ENCODE measurements at places on chromosomes 4 and X.
A peak's percentile ranks its signal among the peaks of the same experiment; 100 is the strongest.

- H3K27ac ChIP-seq, result no peak overlapping the region
- H3K27me3 ChIP-seq, result no peaks in the 10 kb centered on the region
- no peak for DNase-seq
- H3K4me1 ChIP-seq, result no peaks in the 10 kb centered on the region
- no peak overlapping the region for H3K4me3 ChIP-seq
- no peaks in the 10 kb centered on the region for H3K36me3 ChIP-seq
These were observed 1609.1 kb downstream of the C4orf33 start for GRCh38 chr4:130705023-130705422.

DNA sequence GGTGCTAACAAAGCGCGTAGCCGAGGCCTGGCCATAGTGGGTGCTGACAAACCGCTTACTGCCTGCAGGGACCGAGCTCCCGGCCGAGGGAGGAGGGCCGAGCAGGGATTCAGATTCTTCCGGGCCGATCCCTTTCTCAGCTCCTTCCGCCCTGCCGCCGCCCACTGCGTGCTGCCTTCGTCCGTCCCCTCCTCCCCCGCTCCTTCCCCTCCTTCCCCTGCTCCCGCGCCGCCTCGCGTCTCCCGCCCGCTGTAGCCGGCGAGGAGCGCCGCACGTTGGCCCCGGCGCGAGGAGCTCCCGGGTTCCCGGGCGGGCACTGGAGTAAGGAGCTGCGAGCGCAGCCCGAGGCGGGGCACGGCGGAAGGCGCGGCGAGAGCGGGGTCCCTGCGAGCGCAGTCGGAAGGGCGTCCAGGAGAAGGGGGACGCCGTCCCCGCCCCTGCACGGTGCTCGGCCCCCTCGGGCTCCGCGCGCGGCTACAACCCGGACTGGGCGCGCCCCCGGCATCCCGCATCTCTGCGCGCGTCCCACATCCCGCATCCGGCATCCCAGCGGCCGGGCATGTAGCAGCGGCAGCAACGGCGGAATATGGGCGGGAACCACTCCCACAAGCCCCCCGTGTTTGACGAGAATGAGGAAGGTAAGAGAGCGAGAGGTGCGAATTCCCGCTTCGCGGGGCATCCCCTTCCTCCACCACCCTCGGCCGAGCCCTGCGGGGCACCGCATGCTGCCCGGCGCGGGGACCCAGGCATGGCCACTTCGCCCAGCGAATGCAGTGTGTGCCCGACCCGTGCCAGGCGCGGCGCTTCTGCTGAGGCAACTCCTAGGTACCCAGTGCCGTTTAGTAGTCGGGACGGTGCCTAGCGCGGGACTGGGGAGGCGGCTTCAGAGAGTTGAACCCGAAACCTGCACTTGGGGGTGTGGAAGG is at the start of gene STK32B:
Gene STK32B, plus strand, starts transcription at position 203 of the 926 bp plus-strand sequence.
- peaks cover 11% of the 10 kb centered on the region for H3K4me1 ChIP-seq
- H3K36me3 ChIP-seq, result no peaks in the 10 kb centered on the region
- peak; percentile 34 for DNase-seq
- peak within 1 kb of the TSS; percentile 61 for H3K4me3 ChIP-seq

DNA sequence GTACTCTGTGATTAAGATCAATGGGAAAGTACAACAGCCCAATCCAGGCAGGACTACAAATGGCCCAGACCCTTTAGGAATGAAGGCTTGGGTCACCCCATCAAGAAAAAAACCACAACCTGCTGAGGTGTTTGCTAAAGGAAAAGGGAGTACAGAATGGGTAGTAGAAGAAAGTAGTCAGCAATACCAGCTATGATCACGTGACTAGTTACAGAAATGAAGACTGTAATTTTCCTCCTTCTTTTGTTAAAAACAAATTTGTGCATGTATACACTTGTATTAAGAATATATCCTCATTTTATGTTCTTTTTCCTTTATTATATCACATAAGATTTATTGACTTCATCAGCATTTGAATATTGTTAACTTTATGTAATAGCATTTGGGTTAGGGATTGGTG is 160.1 kb upstream of the TBX22 start:
- no peak for DNase-seq
- H3K36me3 ChIP-seq, result no peaks in the 10 kb centered on the region
- no peak overlapping the region for H3K27ac ChIP-seq
- H3K4me3 ChIP-seq, result no peak overlapping the region

DNA sequence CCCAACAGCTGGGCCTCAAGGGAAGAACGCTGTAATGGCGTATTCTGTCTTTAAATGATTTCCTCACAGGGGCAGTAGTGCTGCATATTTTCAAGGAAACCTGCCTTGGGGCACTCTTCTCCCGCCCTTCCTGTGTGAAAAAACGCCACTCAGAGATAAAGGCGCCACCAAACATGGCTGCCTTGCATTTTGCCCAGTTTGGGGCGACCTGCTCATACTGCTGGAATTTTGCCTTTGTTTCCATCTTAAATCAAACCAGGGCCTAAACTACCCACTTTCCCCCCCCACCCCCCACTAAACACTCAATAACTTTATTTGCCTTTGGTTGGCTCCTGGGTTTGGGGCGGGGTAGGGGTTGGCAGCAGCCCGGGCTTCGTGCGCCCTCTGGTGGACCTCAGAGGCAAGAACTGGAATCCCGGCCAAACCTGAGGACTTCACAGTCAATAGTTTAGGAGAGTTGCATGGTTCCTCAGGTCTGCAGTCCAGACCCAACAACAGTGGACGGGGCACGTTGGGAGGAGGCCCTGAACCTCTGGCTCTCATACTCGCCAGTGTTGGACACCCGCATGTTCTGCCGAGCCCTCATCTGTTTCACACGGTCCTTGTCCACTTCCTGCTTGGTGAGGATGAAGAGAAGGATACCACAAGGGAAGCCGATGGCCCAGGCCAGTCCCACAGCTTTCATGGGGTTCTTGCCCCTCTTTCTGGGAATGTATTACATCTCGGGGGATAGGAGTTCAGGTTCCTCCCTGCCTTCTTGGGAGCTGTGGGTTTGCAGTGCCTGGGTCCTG is 220.1 kb upstream of the STK26 start:
- no peaks in the 10 kb centered on the region for H3K36me3 ChIP-seq
- DNase-seq, result peak; percentile 81
- H3K4me3 ChIP-seq, result peak overlapping the region; percentile 72
- peaks cover 4% of the 10 kb centered on the region for H3K27me3 ChIP-seq
- H3K4me1 ChIP-seq, result peaks cover 11% of the 10 kb centered on the region
- H3K27ac ChIP-seq, result peak overlapping the region; percentile 74

- no peaks in the 10 kb centered on the region for H3K36me3 ChIP-seq
- H3K4me1 ChIP-seq, result peaks cover 7% of the 10 kb centered on the region
- no peak overlapping the region for H3K27ac ChIP-seq
- H3K27me3 ChIP-seq, result no peaks in the 10 kb centered on the region
These were observed 88.1 kb downstream of the MGST2 start for GRCh38 chr4:139753686-139754085.

DNA sequence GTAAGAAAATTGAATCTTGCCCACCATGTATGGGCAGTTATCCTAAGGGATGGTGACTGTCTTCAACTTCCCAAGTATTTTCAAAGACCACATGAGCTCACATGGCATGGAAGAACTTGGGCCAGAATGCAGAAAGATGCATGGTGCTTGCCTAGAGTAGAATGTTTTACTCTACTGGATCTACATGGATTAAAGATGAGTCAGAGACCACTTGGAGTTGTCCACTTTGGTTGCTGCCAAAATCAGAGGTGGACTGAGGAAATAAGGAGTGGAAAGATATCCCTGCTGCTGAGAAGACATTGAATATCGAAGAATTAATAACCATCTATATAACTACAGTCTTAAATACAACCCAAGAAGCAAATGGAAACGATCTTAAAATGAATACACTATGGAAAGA is 498.1 kb downstream of the NLGN4X start:
- no peaks in the 10 kb centered on the region for H3K27me3 ChIP-seq
- no peak overlapping the region for H3K4me3 ChIP-seq
- no peaks in the 10 kb centered on the region for H3K36me3 ChIP-seq
- H3K4me1 ChIP-seq, result no peaks in the 10 kb centered on the region

DNA sequence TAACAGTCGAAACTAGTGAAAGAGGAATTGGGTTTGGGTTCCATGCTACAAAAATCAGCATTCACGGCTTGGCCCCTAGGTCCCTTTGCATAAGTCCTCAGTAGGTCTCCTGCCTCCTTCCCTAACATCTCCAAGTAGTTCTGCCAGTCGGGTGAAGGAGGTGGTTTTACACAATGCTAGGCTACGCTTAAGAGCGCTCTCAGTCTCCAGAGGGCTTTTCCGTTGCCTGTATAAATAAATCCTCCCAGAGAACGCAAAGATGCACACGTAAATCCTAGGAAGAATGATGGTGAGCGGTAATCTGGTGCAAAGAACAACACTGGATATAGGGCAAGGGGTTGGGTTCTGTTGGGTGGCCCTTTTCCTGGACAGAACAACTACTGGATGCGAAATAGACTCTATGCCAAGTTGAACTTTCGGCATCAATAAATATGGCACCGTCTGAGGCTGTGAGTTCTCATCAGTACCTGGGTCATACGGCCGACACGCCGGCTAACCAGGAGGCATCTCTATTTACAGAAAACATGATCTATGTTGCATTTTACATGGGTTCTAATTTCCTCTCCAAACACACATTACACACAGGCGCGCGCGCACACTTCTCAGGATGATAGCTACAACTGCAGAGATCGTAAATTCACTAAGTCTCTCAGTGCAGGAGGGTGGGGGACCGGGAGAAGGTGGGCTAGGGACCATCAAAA is 1.3 kb downstream of the CAMK2D start:
- DNase-seq, result peak; percentile 64
- peak overlapping the region; percentile 88 for H3K4me3 ChIP-seq
- H3K4me1 ChIP-seq, result peaks cover 54% of the 10 kb centered on the region
- peaks cover 58% of the 10 kb centered on the region for H3K36me3 ChIP-seq
- H3K27ac ChIP-seq, result peak overlapping the region; percentile 96

DNA sequence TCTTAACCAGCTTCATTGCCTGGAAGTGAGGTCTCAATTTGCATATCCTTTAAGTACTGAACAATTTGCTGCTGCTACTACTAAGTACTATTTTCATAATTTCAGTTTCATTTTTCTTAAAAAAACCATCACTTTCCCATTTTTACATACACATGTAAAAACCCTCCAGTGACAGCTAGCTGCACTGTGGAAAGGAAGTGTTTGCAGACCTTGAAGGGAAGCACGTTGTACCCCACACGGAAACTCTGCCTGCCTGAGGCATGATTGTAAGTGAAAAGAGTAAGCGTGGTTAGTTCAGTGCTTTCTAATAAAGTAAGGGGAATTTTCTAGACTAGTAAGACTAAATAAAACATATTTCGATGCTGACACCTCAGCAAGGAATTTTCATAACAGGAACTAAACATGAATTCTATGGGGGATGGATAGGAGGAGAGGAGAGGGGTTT is 103.6 kb downstream of the RAPGEF2 start:
- peak overlapping the region; percentile 60 for H3K4me3 ChIP-seq
- peak overlapping the region; percentile 92 for H3K27ac ChIP-seq
- no peaks in the 10 kb centered on the region for H3K27me3 ChIP-seq
- H3K36me3 ChIP-seq, result peaks cover 15% of the 10 kb centered on the region
- peak; percentile 42 for DNase-seq

DNA sequence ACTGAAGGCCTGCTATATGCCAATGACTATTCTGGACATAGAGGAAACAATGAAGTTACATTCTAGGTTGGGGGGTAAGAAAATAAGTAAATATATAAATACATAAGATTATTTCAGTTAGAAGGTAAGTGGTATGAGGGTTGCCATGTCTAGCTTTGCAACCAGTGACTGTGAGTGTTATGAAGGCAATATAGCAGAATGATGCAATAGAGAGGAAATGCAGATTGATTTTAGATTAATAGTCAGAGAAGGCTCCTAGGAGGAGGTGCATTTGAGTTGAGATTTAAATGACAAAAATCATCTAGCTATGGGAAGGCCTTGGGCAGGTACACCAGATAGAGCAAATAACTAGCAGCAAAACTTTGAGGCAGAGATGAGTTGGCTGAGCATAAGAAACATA is 243.2 kb downstream of the FBXO8 start:
- no peaks in the 10 kb centered on the region for H3K36me3 ChIP-seq
- no peak overlapping the region for H3K27ac ChIP-seq
- H3K27me3 ChIP-seq, result no peaks in the 10 kb centered on the region
- no peaks in the 10 kb centered on the region for H3K4me1 ChIP-seq
- H3K4me3 ChIP-seq, result no peak overlapping the region

DNA sequence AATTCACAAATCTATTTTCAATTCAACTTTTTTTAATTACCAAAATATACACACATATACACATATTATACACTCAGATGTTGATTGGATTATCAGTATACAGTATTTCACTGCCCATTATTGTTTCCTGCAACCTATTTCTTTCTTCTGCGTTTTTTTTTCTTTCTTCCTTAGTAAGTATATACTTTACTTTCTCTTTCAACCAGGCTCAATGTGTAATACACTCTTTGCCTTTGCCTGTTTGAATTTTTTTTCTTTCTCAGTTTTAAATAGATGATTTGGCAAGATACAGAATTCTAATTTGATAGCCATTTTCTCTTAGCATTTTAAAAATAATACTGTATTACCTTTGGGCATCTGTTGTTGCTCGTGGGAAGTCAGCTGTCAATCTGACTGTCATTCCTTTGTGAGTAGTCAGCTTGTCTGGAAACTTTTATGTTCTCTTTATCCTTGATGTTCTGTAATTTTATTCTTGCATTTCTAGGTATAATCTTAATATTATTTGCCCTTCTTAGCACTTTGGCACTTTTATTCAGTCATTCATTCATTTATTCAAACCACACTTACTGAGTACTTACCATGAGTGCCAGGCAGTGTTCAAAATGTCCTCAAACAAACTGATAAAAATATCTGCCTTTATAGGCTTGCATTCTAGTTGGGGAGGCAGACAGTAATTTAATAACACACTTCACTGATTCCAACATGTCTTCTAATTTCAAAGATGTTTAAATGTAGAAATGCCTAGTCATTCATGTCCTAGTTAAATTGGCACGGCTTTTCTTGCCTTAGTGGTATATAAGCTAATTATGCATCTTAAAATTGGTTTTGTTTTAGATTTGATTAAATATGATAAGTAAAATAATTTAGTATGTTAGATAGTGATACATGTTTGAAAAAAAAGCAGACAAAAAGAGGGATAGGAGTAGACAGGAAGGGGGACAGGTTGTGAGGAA is 3.7 kb downstream of the USP38 start:
- peaks cover 55% of the 10 kb centered on the region for H3K4me1 ChIP-seq
- H3K4me3 ChIP-seq, result peak overlapping the region; percentile 83
- no peaks in the 10 kb centered on the region for H3K27me3 ChIP-seq
- peaks cover 86% of the 10 kb centered on the region for H3K36me3 ChIP-seq
- no peak for DNase-seq

- no peaks in the 10 kb centered on the region for H3K36me3 ChIP-seq
- H3K4me1 ChIP-seq, result peaks cover 3% of the 10 kb centered on the region
- no peak for DNase-seq
These were observed 5.1 kb upstream of the SLC10A3 start for GRCh38 chrX:154495472-154495922.

- DNase-seq, result no peak
- H3K4me1 ChIP-seq, result no peaks in the 10 kb centered on the region
- H3K4me3 ChIP-seq, result no peak overlapping the region
- H3K27me3 ChIP-seq, result no peaks in the 10 kb centered on the region
These were observed 408.4 kb upstream of the EMCN start for GRCh38 chr4:100926039-100926717.

DNA sequence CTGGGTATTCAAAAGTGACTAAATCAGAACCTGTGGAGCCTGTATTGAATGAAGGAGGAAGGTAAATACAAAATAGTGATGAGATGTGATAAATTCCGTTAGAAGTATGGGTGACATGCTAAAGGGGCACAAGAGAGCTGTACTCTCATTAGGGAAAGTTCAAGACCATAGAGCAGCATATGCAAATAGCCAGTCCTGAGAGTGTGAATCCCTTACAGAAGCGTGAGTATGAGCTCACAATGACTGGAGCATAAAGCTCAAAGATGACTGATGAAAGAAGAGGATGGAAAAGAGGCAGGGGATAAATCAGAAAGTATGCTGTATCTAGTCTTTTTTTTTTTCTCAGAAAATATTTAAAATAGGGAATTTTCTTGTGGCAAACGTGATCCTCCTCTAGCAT is 12.1 kb upstream of the NPFFR2 start:
- H3K4me3 ChIP-seq, result no peak overlapping the region
- H3K36me3 ChIP-seq, result no peaks in the 10 kb centered on the region
- no peak overlapping the region for H3K27ac ChIP-seq
- no peaks in the 10 kb centered on the region for H3K4me1 ChIP-seq

All from activated T-cell treated with anti-CD3 and anti-CD28 coated beads, Interleukin-2, amount 50 U/mL, for 24 hours (primary cell).